NCI-H2171 (cell line): ENCODE measurements at places on chromosomes 1 and 21.

- no peak for DNase-seq
These were observed 252.7 kb downstream of the DISC1 start for GRCh38 chr1:231879296-231879695.

DNA sequence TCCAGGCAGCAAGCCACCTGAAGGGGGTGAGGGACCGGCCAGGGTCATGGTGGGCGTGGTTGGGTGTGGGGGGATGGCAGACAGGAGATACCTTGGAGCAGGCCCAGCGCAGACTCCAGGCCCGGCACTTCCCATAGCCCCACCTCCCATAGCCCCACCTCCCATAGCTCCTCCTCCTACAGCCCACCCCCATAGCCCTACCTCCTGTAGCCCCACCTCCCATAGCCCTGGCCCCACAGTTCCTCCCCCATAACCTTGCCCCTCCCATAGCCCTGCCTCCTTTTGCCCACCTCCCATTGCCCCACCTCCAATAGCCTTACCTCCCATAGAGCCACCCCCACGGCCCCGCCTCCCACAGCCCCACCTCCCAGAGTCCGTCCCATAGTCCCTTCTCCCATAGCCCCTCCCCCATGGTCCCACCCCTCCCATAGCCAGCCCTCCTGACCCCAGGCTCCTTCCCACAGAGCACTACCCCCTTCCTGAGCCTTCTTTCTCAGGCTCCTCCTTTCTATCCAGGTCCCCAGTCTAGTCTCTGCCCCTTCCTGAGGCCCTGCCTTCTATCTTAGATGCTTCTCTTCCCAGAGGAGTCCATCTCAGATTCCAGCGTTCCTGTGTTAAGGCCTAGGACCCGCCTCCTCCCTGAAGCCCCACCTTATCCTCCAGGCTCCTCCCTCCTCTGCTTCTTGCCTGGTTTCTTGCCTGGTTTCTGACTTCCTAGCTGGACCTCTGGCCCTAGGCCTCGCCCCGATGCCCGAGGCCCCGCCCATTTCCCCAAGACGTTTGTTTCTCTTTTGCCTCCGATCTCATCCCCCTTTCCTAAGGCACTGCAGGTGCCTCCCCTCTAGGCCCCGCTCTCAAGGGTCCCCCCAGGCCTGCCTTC is 46.8 kb downstream of the PTPRU start:
- no peak for DNase-seq

- no peak for DNase-seq
These were observed 1.1 kb downstream of the PBX1 start for GRCh38 chr1:164560121-164560541.

DNA sequence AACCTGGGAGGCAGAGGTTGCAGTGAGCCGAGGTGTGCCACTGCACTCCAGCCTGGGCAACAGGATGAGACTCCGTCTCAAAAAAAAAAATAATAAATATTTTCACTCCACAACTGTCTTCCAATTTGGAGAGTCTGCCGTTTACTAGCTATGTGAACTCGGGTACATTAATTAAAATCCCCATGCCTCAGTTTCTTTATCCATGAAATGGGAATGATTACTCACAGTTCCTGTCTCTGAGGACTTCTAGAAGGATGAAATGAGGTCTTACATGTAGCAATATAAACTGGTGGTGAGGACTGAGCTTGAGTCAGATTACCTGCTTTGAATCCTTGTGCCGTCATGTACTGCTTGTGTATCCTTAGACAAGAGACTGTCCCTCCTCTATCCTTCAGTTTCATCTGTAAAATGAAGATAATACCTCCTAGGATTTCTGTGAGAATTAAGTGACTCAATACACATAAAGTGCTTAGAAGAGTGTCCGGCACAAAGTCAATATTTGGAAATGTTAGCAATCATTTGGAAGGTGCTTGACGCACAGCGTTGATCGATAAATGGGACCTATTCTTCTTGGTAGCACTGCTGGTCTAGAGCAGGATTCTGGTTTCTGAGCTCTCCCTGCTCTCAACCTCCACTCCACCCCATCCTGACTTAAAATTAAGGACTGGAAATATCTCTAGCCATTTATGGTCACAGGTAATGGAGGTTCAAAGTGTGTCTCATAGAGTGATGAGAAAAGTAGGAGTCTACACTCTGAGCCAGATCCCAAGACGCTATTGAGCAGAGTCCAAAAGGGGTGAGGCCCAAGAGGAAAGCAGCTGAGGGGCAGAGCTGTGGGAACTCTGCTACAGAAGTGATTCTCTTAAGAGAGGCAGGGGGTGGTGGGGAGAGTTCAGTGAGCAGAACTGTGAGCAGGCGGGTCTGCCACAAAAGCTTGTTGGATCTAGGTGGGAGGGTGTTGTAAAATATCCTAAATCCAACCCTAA is 11.6 kb upstream of the DDI2 start:
- DNase-seq, result no peak

GRCh38 chr1:237115035-237115434 is 73.1 kb downstream of the RYR2 start:
- no peak for DNase-seq

GRCh38 chr1:46137916-46138315 is 5.5 kb upstream of the PIK3R3 start:
- DNase-seq, result no peak

DNA sequence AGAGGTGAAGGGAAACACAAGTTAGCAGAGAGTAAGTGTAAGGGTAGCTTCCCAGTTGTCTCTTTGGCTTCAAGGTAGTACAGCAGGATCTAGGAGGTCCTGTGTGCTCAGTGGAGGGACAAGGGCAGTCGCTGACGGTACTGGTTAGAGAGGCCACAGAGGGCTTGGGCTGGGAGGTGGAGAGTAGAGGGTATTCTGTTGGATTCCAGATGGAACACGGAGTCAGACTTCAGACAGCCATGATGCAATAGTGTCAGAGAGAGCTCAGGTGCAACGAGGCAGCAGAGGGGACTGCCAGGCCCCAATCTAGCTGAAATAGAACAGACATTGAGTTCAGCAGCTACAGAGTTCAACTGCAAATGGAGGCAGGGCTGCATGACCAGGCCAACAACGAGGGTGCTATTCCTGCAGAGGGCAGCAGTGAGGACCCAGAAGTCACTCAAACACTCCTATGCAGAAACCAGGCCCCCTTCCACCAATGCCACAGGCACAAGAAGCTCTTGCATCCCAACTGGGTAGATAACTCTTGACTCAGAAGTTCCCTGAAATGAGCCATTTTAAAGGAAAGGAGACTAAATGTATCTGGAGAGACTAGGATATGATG is 325.0 kb upstream of the ESRRG start:
- no peak for DNase-seq

- no peak for DNase-seq
These were observed 18.1 kb downstream of the CFAP74 start for GRCh38 chr1:1985375-1986050.

- DNase-seq, result no peak
These were observed 24.3 kb upstream of the GRHL3 start for GRCh38 chr1:24294716-24295371.

GRCh38 chr1:101291562-101292380 is 55.0 kb downstream of the S1PR1 start:
- no peak for DNase-seq
